ENCODE measurements at places on chromosomes 16 and 17. TPM values are rescaled to one million over a fixed set of nuclear protein-coding genes. Genes with fewer than 3 reads are reported as not detected.

EVPLL gene
- not detected for total RNA-seq

SMIM36 gene
- total RNA-seq, result not detected

C16orf46 gene
- 0.07 TPM for total RNA-seq

C16orf74 gene
- 8.7 TPM for total RNA-seq

MARVELD3 gene
- not detected for total RNA-seq

GRCh38 chr16:58842156-58842555 lies 108.0 kb upstream of the GOT2 start:
- DNase-seq, result no peak

DNA sequence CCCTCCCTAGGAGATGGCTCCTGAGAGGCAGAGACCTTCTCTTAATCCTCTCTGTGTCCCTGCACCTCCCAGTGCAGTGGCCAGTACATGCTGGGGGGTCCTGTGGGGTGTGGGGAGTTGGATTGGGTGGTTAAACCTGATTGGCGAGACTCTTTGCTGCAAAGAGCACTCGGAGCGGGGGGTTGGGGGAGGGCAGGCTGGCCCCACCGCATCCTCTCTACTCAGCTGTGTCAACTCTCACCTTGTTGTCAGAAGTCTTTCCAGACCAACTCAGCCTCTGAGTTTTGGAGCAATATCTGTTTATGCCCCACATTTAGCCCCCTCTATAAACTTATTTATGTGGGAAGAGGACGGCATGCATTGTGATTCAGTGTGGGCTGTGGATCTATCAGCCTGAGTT lies 40.0 kb downstream of the SMARCE1 start:
- DNase-seq, result no peak

DNA sequence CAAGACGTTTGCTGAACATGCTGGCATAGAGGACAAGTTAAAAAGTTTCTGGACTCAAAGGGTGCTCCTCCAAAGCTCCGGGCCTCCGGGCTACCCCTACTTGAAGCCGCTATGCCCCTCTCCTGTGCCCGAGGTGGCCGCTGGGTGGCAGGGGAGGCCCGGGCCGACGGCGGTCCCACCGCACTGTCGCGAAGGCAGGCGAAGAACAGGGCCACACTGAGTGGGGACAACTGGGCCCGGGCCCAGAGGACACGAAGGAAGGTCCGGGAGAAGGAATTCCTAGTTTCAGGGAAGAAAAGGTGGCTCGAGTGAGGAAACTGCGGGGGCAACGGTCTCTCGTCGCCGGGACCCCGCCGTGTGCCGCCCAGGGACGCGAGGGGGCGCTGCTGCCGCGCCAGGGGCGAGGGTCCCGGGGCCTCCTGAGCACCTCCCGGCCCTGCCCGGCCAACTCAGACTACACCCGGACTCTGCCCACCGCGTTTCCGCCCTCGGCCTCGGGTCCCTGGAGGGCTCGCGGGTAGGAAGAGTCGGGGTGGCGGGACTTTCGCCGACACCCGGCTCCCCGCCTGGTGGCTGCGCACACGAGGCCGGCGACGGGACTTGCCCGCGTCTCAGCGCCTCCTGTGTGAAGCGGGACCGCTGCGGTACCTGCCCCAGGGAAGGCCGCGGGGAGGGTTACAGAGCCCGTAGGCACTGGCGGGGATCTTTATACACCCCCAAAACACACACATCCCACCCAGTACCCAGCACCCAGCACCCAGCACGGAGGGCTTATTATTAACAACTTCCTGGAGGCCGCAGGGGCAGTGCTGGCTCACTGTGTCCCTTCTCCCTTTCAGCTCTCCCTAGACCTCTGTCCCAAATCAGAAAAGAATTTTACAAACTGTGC lies 772 bp upstream of the CHCT1 start:
- peak; percentile 77 for DNase-seq

DNA sequence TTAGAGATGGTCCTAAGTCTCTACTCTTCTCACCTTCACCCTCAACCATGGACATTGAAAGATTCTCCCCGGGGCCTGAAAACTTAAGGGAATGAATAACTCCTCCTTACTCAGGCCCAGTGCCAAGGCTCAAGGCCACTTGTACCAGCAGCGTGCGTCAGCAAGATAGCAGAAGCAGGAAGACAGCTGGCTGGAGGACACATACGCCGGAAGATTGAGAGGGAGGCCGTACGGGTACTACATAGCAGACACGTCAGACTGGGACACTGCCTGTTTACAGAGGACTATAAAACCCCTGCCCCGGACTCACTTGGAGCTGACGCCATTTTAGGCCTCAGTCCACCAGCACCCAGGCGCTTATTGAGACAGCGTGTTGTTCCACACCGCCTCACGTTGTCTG lies 75.8 kb upstream of the MED13 start:
- no peak for DNase-seq

GRCh38 chr16:48611329-48612137 lies 1.6 kb upstream of the N4BP1 start:
- no peak for DNase-seq

- no peak for DNase-seq
These were observed 29.9 kb upstream of the RHOT1 start for GRCh38 chr17:32112416-32112815.

DNA sequence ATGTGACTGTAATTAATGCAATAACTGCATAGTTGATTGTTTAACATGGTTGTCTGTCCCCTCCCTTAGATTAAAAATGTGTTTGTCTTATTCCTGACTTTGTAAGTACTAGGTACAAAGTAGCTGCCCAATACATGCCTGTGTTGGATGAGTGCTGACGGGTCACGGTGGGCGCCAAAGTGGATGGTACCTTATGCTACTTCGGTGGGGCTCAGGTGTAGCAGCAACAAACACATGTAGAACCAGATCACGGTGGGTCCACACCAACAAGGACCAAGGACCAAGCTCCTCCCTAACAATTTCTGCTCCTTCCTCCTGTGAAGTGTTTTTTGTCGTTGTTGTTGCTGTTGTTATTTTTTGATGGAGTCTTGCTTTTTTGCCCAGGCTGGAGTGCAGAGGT lies 46.4 kb upstream of the ZFHX3 start:
- no peak for DNase-seq

Data from MG63 (cell line).